ENCODE measurements at places on chromosomes 2 and 18. TPM values are rescaled to one million over a fixed set of nuclear protein-coding genes. Genes with fewer than 3 reads are reported as not detected.

Gene CLIP4
- total RNA-seq = 45.3 TPM

Gene AMER3
- not detected for total RNA-seq

Gene ANKRD30B
- not detected for total RNA-seq

Gene RNMT
- total RNA-seq = 20.3 TPM

Gene CHAC2
- 3.4 TPM for total RNA-seq

Gene GKN1
- total RNA-seq = not detected

Gene LANCL1
- total RNA-seq = 54.3 TPM

Gene PLGLB1
- total RNA-seq = 0.26 TPM

Gene FKBP7
- total RNA-seq = 51.4 TPM

Gene SAG
- not detected for total RNA-seq

Gene MYL12A
- total RNA-seq = 1,598 TPM

Gene MTIF2
- total RNA-seq = 43.0 TPM

Gene SLC23A3
- total RNA-seq = 1.6 TPM

Gene B3GNT7
- total RNA-seq = 0.26 TPM

Gene SGPP2
- total RNA-seq = not detected

Gene CFC1
- total RNA-seq = not detected

Gene DSEL
- total RNA-seq = 52.3 TPM

Gene CLEC4F
- not detected for total RNA-seq

Gene CNTNAP5
- not detected for total RNA-seq

Gene KCNG3
- total RNA-seq = not detected

Gene IL36B
- total RNA-seq = not detected

Gene CDK15
- 0.12 TPM for total RNA-seq

Gene PLA2R1
- total RNA-seq = 50.0 TPM

Gene SIX3
- not detected for total RNA-seq

Gene ATP8B1
- total RNA-seq = 210 TPM

Gene CRYBA2
- not detected for total RNA-seq

Gene GALNT13
- total RNA-seq = 1.7 TPM

Gene MERTK
- total RNA-seq = 4.9 TPM

Gene LRRC30
- not detected for total RNA-seq

Gene ALKAL2
- total RNA-seq = not detected

Gene SLC16A14
- 6.2 TPM for total RNA-seq

Gene CTAGE1
- total RNA-seq = 0.12 TPM

Gene IL18R1
- 0.75 TPM for total RNA-seq

Gene FEV
- not detected for total RNA-seq

Gene NR4A2
- total RNA-seq = 9.4 TPM

Gene PAX3
- total RNA-seq = not detected

Gene E2F6
- total RNA-seq = 9.2 TPM

Gene SLC11A1
- 0.19 TPM for total RNA-seq

Gene IL1R2
- 0.66 TPM for total RNA-seq

Gene LYPD6B
- not detected for total RNA-seq

Gene GPR45
- not detected for total RNA-seq

Gene ANKRD30BL
- total RNA-seq = not detected

Gene TRIM43
- total RNA-seq = not detected

Gene ABCG5
- under 0.01 TPM for total RNA-seq

Gene CROCC2
- total RNA-seq = under 0.01 TPM

Data from aortic smooth muscle cell (primary cell).